Activated CD4-positive, alpha-beta memory T cell treated with anti-CD3 and anti-CD28 coated beads, Interleukin-2, amount 10 ng/mL, durations not matched to agents 7 days and 5 days (primary cell): ENCODE measurements at places on chromosomes 1 and 21.

DNA sequence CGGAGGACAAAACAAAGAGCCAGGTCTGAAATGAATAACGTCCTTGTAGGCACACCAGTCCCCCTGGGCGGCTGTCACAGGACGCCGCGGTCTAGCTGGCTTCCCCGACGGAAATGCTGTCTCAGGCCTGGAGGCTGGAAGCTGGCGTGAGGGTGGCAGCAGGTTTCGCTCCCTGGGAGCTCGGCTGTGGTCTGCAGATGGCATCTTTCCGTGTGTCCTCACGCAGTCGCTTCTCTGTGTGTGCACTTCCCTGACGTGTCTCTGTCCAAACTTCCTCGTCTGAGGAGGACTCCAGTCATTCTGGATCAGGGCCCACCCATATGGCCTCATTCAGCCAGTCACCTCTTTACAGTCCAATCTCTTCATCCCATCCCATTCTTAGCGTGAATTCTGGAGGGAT is 14.2 kb downstream of the TNFRSF14 start:
- no peak for DNase-seq

- no peak for DNase-seq
Measured at GRCh38 chr1:77168358-77168757, 50.9 kb downstream of the PIGK start.

DNA sequence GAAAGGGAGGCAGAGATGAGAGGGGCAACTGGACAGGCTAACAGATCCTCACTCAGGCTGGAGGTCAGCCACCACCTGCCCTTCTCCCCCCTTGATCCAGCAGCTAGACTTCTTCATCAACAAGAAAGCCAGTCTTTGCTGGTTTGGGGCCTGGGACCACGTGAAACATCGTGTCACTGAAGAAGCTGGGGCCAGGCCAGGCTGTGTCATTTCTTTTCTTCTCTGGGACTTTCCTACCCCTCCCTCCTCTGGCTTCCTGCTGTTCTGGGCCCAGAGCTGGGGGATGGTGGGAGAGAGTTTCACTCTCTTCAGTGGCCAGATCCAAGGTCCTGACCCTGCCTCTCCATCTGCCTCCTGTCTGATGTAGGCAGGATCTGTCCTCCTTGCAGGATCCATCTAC is 18.1 kb upstream of the SLC26A9 start:
- no peak for DNase-seq

DNA sequence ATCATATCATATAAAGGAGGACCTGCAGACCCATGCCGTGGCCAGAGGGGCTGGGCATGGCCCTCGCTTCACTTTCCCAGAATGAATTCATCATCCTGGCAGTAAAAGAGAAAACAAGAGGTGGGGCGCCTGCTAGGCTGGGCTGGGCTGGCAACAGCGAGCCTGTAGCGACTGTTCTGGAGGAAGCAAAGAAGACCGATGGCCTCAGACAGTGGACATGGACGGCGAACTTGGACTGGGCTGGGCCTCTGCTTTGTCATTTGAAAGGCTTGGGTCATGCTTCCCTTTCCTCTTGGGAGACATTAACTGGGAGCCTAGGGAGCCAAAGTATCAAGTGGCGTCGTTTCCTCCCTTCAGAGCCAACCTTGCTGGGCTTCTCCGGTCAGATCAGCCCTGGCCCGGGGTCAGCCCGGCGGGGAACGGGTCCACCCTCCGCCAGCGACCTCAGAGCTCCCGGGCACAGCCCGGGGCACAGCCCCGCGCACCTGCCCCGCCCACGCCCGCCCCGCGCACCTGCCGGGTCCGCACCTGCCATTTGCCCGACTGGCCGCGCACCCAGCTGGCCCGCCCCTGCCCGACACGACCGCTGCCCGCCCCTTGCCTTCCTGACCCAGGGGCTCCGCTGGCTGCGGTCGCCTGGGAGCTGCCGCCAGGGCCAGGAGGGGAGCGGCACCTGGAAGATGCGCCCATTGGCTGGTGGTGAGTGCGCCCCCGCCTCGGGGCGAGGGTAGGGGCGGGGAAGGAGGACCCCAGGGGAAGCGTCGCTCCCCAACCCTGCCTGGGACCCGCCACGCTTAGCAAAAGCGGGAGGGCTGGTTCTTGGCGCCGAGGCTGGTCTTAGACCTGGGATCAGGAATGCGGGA is at the start of gene FAM3B:
TSS of gene FAM3B (plus strand) at position 602 of the 863 bp plus-strand sequence. CDS start at position 681, 79 bp downstream.
- DNase-seq, result no peak

DNA sequence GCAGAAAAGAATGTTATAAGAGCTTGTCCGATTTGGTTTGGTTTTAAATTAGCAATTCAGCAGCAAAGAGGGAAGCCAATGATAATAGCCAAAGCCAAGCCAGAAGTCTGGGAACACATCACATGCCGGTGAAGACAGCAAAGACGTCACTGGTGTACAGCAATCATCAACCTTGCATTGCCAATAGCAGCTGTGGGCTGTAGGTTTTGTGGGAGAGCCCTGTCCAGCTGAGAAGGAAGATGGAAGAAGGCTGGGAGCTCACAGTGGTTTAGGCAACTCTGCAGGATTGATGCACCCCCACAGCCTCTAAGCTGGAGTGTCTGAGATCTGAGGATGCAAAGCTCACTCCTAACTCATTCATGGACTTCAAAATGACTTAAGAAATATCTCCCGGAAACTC is 338.7 kb downstream of the SIPA1L2 start:
- DNase-seq, result no peak

DNA sequence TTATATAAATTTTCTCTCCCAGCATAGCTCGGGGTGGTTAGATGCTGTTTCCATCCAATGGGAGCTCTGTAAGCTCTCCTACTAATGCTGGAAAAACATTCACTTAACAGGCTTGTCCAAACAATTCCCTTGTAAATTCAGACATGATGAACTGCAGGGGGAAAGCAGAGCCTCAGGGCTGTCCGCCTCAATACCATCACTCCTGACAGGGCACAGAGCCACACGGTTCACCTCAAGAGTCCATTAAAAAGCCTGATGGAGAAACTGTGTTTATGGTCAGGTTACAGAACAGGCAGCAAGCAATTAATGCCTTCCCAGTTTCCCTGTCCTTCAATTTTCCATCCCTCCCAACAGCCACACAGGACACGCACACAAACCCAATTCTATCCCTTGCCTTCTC is 171.0 kb downstream of the BRINP2 start:
- DNase-seq, result no peak

DNA sequence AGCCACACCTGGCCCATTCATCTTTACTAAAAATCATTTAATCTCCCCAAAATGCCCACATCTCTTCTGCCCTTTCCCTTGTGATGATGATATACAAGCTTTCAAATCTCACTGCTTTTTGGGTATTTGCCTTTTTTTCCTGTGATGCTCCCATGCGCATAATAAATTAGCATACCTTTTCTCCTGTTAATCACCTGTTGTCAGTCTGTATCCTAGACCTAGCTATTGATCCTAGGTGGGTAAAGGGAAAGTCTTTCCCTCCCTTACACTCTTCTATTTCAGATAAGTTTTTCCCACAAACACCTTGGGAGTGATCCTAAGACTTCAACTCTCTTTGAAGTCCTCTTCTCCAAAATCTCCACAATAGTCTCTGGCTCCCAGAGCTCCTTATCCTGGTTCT is 12.0 kb upstream of the SLC35A3 start:
- no peak for DNase-seq

DNA sequence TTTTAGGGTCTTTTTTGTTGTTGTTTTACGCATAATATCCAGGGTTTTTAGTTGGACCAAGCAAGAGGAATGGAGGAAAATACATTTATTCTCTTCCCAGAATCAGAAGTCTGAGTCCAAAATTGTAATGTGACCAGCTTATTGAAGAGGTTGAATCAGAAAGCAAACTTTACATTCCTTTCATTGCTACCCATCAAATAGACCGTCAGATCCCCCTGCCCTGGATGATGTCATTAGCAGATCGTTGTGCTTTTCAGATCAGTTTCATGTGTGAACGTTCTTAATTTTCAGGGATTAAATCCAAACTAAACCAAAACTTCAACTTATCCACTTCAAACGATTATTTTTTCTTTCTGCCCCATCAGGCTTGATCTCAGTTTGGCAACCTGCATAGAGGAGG is 85.7 kb upstream of the NGF start:
- no peak for DNase-seq

- peak; percentile 43 for DNase-seq
Measured at GRCh38 chr1:6033986-6034749, 11.5 kb upstream of the KCNAB2 start.

DNA sequence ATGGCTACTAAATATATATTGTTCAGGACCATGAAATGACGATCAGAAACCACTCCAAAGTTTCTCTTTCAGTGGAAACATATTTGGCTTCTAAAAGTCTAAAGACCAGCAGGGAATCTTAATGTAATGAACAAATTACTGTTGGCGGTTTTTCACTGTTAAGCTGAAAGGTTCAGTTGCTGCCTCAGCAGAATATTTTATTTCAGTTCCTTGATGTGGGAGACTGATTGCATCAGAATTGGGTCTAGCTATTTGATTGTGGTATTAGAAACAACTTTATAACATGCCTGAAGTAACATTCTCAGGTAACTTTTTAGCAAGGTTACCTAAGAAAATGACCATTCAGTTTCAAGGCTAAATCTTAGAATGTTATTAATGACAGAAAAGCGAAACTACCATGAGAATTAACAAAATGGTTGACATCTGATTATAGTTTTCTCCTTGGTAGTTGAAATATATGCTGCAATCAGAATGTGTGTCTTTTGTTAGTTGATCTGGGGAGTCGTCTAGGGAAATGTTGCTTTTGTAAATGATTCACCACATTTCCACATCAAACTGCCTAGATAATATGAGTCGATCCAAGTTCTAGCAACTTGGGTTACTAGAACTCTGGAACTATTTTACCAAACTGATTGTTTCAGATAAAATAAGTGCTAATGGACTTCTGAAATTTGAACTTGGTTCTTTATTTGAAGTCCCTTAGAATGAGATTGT is 200.4 kb downstream of the HMCN1 start:
- no peak for DNase-seq

DNA sequence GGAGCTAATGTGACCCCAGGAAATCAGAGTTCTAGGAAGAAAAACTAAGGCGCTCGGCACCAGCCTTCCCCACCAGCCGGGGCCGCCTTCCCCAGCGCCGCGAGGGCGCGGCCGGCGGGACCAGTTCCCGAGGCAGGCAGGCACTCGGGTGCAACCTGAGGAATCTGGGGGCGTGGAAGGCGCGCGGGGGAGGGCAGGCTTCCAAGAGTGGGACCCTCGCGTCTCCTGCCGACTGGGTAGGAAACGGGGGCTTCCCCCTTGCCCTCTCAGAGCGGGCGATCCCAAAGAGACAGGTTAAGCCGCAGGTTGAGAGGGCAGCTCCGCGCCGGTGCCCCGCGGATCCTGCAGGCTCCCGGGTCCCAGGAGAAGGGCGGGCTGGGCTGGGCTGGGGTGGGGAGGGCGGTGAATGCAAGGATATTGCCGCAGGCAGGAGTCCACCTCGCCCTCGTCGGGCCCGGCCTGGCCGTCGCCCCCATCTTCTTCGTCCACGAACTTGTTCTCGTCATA is 431 bp downstream of the ARPC5 start:
- DNase-seq, result peak; percentile 35

DNA sequence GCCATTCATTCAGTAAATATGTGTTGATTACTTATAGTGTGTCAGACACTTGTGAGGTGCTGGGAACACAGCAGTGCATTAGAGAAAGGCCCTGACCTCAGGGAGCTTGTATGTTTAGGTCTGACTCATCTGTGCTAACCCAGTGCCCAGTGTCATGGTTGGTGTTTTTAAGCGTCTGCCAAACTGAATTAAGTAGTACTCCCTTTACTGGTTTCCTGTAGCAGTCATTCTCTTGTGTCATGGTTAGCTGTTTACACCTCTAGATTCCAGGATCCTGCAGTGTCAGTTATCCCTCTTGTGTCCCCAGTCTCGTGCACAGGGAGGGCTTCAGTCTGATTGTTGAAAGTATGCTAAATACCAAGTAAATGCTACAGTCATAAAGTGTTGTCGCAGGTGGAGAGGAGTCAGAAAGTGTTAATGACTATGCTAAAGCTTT is 14.2 kb downstream of the UCK2 start:
- peak; percentile 31 for DNase-seq

GRCh38 chr21:46211376-46211775 is 17.2 kb downstream of the LSS start:
- DNase-seq, result no peak

GRCh38 chr1:215555531-215555930 is 11.6 kb upstream of the KCTD3 start:
- DNase-seq, result no peak

GRCh38 chr1:69401879-69402278 is 165.8 kb upstream of the LRRC7 start:
- DNase-seq, result no peak

DNA sequence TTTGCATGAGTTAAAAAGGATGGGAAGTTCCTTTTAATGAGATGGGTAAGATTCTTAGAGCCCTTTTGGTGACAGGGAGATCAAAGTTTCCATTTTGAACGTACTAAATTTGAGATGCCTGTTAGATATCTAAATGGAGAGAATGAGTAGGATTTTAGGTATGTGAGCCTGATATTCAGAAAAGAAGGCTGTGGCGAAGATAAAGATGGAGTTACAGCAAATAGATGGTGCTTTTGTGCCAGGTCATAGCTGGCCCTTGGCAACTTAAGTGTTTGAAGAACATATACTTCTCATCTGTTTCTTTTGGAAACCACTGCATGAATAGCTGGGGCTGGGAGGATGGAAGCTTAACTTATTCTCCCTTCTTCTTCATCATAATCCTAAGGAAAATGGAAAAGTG is 282.5 kb downstream of the PTBP2 start:
- DNase-seq, result no peak

- DNase-seq, result no peak
Measured at GRCh38 chr21:41709965-41710822, 56.7 kb downstream of the RIPK4 start.

DNA sequence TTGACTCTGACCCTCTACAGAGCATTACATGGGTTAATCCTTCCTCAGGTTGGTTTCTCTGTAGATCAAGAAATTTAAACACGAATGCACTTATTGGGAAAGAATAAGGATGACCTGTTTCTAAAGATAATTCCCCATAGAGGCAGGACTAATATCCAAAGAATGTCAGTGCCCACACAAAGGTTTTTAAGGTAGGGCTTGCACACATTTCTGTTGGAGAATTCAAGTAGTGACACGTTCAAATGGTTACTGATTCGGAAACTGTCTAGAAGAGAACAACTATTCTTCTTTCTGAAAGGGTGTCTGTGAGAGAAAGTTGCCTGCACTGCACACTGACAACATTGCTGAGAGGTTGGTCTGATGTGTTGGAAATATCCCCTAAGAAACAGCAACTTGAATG is 167.3 kb downstream of the ZNF326 start:
- no peak for DNase-seq

DNA sequence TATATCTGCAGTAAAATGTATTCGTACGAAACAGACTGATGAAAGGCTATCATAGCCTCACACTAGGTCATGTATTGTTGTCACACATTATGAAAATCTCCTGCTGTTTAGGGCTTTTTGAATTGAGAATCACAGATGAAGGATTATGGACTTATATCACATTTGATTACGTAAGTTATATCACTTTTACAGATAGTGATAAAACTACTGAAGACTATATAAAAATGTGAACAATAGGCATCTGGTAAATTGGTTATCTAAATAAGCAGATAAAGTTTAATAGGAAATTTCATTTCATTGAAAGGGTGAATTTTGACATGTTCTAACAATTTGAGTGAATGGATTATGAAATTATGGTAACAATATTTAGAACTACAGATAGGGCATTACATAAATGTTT is 20.0 kb downstream of the LAMC1 start:
- no peak for DNase-seq

- peak; percentile 59 for DNase-seq
Measured at GRCh38 chr1:167935216-167936067, 1.0 kb upstream of the DCAF6 start.

GRCh38 chr1:27891196-27891889 is 19.0 kb downstream of the THEMIS2 start:
- peak; percentile 65 for DNase-seq
